Skeletal muscle cell (primary cell): ENCODE measurements at places on chromosomes 11 and 22.

- no peak for DNase-seq
Measured at GRCh38 chr11:118232659-118233058, 7.8 kb upstream of the JAML start.

GRCh38 chr11:60377401-60378136, 763 bp upstream of the MS4A7 start:
- DNase-seq, result no peak

DNA sequence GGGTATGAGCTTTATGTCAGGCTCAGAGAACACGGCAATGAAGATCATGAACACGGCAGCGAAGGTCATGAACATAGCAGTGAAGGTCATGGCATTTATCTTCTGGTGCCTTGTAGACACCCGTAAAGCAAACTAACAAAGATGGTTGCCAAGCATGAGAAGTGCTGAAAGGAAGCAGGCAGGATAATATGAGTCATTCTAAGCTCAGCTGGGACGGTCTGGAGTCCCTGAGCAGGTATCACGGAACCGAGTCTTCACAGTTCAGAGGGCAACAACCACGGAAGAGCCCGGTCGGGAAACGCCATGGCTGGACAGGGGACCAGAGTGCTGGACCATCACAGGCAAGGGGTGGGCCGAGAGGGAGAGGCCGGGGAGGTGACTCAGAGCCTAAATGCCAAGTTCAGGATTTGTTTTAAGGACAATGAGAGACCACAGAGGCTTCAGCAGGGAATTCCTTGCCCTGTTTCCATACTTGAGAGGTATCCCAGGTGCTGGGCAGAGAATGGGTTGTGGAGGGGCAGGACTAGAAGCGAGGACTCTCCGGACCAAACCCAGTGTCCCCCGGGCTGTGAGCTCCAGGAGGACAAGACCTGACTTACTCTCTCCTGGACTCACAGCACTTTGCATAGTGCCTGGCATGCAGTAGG, 13.1 kb upstream of the MS4A10 start:
- no peak for DNase-seq

DNA sequence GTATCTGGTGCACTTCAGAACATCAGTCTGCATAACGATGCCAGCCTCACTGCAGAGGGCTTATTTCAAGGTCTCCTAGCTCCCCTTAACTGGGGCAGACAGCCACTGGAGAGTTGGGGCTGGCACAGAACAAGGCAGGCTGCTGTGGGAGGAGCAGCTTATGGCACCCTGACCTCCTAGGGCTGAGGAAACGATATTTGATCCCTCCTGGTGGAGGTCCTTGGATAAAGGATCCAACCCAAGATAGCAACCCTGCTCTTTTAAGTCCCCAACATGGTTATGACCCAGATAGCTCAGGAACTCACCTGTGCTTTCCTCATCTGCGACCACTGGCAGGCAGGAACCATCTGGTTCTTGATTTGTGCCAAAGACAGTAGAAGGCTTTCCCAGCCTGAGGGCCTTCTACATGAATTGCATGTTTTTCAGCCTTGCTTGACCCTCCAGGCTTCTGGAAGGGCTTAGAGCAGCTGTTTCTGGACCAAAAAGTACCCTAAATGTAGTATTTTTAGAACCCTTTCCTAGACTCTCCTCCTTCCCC, 2.8 kb downstream of the TMEM109 start:
- DNase-seq, result no peak

- DNase-seq, result no peak
Measured at GRCh38 chr22:49186762-49187161, 640.9 kb downstream of the BRD1 start.

DNA sequence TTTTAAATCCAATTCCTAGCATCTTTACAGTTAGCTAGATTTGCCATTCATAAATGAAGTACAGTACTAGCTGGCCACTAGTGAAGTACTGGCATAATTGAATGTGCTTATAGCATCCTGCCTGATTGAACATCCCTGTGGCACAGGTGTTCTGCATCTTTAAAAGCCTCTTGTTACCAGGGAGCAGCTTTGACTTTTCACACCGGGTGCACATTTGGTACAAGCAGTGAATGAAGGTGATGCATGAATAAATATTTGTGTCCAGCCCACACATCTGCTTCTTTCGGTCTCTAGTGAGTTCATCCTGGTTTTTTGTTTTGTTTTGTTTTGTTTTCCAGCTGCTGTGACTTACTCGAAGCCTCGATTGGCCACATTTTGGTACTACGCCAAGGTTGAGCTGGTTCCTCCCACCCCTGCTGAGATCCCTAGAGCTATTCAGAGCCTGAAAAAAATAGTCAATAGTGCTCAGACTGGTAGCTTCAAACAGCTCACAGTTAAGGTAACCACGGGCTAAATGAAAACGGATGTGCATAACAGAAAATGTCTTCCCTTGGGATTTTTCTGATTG, 5.3 kb downstream of the ATP5MG start:
- DNase-seq, result no peak

DNA sequence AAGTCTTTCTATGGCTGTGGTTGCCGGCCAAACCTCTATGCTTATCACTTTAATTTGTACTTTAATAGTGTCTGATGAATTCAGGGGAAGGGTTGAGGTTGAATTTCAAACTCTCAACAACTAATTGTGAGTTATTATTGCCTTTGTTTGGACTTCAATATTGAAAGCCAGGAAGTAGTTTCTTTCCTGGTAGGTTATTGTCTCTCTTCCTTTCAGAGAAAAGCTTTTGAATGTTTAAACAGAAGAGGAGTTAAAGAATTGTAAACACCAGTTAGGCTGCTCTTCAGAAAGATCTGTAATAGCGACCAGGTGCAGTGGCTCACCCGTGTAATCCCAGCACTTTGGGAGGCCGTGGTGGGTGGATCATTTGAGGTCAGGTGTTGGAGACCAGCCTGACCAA, 22.2 kb downstream of the NNMT start:
- no peak for DNase-seq

- no peak for DNase-seq
Measured at GRCh38 chr11:120969993-120970392, 53.9 kb upstream of the TBCEL start.

GRCh38 chr11:56197367-56197766, 20.9 kb downstream of the OR5J2 start:
- no peak for DNase-seq

GRCh38 chr11:62337303-62338181, at the start of gene ASRGL1:
TSS of gene ASRGL1 (plus strand) at chr11:62337448. CDS start at chr11:62337978, 530 bp downstream.
- no peak for DNase-seq

GRCh38 chr11:88507771-88508417, 170.4 kb upstream of the CTSC start:
- no peak for DNase-seq
